Pancreas (tissue), 10 donors: ENCODE measurements at places on chromosomes 16 and 17. TPM values are rescaled to one million over a fixed set of nuclear protein-coding genes. Genes with fewer than 3 reads are reported as not detected.
A peak's percentile ranks its signal among the peaks of the same experiment; 100 is the strongest.

Gene ABCC12
- total RNA-seq = not detected

Gene CIBAR2
- total RNA-seq = not detected

Gene TBX4
- not detected for total RNA-seq

Gene NPIPA7
- total RNA-seq = 1.6 TPM

Gene BICDL2
- total RNA-seq = 48.9 TPM

DNA sequence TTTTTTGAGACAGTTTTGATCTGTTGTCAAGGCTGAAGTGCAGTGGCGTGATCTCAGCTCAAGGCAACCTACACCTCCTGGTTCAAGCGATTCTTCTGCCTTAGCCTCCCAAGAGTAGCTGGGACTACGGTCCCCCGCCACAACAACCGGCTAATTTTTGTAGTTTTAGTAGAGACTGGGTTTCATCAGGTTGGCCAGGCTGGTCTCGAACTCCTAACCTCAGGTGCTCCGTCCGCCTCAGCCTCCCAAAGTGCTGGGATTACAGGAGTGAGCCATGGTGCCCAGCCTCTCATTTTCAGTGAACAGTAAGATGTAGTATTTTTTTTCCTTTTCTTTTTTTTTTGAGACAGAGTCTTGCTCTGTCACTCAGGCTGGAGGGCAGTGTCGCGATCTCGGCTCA is 7.8 kb downstream of the SUMO2 start:
- no peak overlapping the region for H3K4me3 ChIP-seq
- no peak overlapping the region for H3K27ac ChIP-seq
- no peaks in the 10 kb centered on the region for H3K4me1 ChIP-seq
- no peak for DNase-seq

GRCh38 chr16:3592559-3592958 is 15.4 kb upstream of the NLRC3 start:
- H3K27ac ChIP-seq = no peak overlapping the region
- H3K27me3 ChIP-seq = no peaks in the 10 kb centered on the region
- H3K4me1 ChIP-seq = no peaks in the 10 kb centered on the region
- DNase-seq = no peak

GRCh38 chr17:70028978-70029767 is 45.9 kb upstream of the KCNJ16 start:
- no peaks in the 10 kb centered on the region for H3K27me3 ChIP-seq
- no peaks in the 10 kb centered on the region for H3K36me3 ChIP-seq
- DNase-seq = no peak
- no peaks in the 10 kb centered on the region for H3K4me1 ChIP-seq
- no peak overlapping the region for H3K27ac ChIP-seq
- no peak overlapping the region for H3K4me3 ChIP-seq

DNA sequence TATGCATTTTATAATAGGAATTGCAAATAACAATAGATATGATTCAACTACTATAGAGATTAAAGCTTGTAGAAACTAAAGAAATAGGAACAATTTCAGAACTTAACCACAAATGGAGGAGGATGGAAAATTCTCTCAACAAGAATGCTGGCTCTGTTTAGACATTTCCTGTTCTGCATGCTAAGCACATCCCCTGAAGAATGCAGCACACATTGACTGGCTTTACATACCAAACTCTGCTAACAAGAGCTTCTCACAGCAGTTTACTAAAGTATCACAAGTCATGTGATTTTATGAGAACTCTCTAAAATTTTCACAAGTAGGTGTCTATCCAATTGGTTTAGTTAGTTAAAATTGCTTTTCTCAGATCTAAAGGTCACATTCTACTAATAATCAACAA is 85.2 kb downstream of the SPAG9 start:
- no peak for DNase-seq
- H3K36me3 ChIP-seq = peaks cover 7% of the 10 kb centered on the region
- H3K27ac ChIP-seq = no peak overlapping the region
- peaks cover 9% of the 10 kb centered on the region for H3K4me1 ChIP-seq
- H3K27me3 ChIP-seq = no peaks in the 10 kb centered on the region

DNA sequence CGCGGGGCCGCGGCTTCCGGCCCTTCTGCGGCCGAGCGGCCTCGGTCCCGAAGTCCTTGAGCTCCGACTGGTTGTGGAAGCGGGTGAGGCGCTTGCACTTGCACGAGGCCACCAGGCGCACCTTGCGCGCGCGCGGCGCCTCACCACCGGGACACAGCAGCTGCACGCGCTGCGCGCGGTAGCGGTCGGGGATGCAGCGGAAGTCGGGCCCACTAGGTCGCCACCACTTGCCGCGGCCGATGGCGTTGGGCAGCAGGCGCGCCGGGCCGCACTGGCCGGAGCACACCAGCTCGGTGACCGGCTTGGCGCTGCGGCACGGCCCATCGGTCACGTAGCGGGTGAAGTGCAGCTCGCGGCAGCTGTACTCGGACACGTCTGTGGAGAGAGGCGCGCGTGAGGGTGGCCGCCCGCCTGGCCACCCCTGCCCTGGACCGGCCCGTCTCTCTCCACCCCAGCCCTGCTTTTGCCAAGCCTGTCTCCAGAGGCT is 3.2 kb downstream of the SOST start:
- no peak overlapping the region for H3K4me3 ChIP-seq
- no peaks in the 10 kb centered on the region for H3K27me3 ChIP-seq
- H3K36me3 ChIP-seq = no peaks in the 10 kb centered on the region

DNA sequence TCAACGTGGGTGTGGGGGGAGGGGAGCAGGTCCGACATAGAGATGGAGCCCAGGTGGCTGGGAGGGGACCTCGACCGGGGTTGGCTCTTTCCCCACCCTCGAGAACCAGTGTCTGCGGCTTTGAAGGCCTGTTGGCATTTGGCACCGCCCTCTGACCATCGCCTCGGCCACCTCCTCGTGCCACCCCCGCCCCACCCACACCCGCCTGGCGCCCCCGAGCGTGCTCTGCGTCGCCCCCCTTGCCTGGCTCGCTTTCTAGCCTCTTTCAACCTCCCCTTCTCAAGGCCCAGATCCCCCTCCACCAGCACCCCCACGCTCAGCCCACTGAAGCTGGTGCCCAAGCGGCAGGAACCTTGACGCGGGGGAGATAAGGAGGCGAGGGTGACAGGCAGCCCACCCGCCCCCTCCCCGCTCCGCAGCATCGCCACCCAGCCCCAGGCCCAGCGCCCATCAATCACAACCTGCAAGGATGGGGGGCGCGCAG is 619 bp downstream of the CACNB1 start:
- no peaks in the 10 kb centered on the region for H3K4me1 ChIP-seq
- no peaks in the 10 kb centered on the region for H3K27me3 ChIP-seq
- no peak overlapping the region for H3K27ac ChIP-seq
- H3K36me3 ChIP-seq = peaks cover 6% of the 10 kb centered on the region

DNA sequence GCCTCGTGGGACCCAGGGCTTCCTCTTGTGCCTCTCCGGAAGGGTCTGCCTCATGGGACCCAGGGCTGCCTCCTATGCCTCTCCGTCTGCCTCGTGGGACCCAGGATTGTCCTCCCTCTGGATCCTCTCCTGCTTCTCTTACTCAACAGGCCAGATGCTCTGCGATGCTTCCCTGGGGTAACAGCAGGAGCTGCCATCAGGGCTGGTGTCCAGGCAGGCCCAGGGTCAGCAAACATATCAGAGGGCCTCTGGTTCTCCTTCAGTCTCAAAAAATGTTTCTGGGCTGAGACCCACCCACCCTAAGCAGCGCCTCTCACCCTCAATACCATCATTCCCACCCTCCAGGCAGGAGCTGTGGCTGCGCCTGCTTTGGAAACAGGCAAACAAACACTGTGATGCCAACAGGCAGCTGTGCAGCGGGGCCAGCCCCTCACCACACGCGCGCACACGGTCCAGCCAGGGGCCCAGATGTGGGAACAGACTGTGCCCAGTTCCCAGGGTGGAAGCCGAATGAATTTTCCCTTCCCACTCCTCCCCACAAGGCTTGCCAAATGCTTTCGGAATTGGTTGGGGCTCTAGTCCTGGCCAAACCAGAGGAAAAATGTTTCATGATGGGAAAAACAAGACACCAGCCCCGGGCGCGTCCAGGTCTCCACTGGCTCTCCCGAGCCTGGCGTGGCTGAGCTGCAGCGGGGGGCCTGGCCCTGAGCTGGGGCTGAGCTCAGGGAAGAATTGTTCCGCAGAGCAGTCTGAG is 11.3 kb downstream of the TIMM22 start:
- peaks cover 24% of the 10 kb centered on the region for H3K4me1 ChIP-seq
- H3K27ac ChIP-seq = no peak overlapping the region
- H3K36me3 ChIP-seq = no peaks in the 10 kb centered on the region
- H3K4me3 ChIP-seq = no peak overlapping the region
- no peak for DNase-seq
- no peaks in the 10 kb centered on the region for H3K27me3 ChIP-seq

GRCh38 chr16:67926181-67926750 is 5.4 kb downstream of the CTRL start:
- H3K27me3 ChIP-seq = no peaks in the 10 kb centered on the region
- H3K27ac ChIP-seq = peak overlapping the region; percentile 81
- H3K4me3 ChIP-seq = no peak overlapping the region
- no peaks in the 10 kb centered on the region for H3K4me1 ChIP-seq

DNA sequence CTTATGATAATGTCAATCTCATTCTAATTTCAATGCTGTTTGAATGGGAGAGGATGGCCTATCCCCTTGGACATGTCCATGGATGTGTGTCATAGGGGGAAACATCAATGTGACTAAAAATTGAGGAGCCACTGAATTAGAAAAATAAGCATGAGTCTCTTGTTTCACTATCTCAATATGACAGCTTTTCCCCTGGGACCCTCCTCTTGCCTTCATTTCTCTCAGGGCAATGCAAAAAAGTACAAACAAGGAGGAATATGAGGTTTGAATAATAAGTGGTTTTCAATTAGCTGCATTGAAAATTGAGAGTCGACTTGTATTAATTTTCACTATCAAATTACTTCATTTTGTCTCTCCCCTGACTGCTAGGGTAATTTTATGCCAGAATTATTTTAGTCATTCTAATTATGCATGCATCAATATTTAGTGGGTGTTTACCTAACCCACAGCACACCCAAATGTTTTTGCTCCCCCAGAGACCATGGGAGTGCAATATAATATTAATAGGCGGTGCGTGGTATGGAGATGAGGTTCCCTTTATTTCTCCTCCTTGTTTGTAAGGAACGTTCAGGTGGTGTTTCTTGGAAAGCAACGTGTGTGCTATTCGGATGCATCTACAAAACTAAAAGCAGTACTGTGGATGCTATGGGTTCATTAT is 6.8 kb upstream of the SDR42E1 start:
- peaks cover 7% of the 10 kb centered on the region for H3K4me1 ChIP-seq
- no peak for DNase-seq
- H3K4me3 ChIP-seq = no peak overlapping the region
- no peaks in the 10 kb centered on the region for H3K27me3 ChIP-seq

- H3K27ac ChIP-seq = peak overlapping the region; percentile 89
- no peaks in the 10 kb centered on the region for H3K36me3 ChIP-seq
- H3K4me3 ChIP-seq = peak overlapping the region; percentile 87
- no peaks in the 10 kb centered on the region for H3K27me3 ChIP-seq
- peaks cover 9% of the 10 kb centered on the region for H3K4me1 ChIP-seq
These were observed 397 bp downstream of the NCOR1 start for GRCh38 chr17:16215002-16215272.

DNA sequence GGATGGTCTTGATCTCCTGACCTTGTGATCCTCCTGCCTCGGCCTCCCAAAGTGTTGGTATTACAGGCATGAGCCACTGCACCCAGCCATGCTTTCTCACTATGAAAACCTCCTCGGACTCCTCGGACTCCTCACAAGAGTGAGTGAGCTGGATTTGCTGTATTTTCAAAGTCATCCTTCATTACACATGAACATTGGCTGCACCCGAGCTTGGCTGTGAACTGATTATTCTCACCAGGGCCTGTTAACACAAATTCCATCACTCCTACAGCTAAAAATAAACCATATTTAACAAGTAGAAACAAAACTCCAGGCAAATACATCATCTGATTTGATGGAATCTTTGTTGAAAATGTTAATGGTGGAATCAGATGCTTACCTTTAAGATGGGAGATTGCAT is 50.3 kb downstream of the PITPNC1 start:
- H3K4me3 ChIP-seq = no peak overlapping the region
- H3K27ac ChIP-seq = no peak overlapping the region
- peaks cover 13% of the 10 kb centered on the region for H3K4me1 ChIP-seq

GRCh38 chr17:43578699-43579565 is 32.8 kb upstream of the ETV4 start:
- no peak for DNase-seq
- no peak overlapping the region for H3K4me3 ChIP-seq
- no peak overlapping the region for H3K27ac ChIP-seq
- H3K4me1 ChIP-seq = no peaks in the 10 kb centered on the region
- no peaks in the 10 kb centered on the region for H3K36me3 ChIP-seq

- H3K27me3 ChIP-seq = no peaks in the 10 kb centered on the region
- no peaks in the 10 kb centered on the region for H3K4me1 ChIP-seq
- DNase-seq = no peak
- no peaks in the 10 kb centered on the region for H3K36me3 ChIP-seq
- H3K27ac ChIP-seq = no peak overlapping the region
These were observed 78.1 kb upstream of the GNAO1 start for GRCh38 chr16:56113223-56113622.

DNA sequence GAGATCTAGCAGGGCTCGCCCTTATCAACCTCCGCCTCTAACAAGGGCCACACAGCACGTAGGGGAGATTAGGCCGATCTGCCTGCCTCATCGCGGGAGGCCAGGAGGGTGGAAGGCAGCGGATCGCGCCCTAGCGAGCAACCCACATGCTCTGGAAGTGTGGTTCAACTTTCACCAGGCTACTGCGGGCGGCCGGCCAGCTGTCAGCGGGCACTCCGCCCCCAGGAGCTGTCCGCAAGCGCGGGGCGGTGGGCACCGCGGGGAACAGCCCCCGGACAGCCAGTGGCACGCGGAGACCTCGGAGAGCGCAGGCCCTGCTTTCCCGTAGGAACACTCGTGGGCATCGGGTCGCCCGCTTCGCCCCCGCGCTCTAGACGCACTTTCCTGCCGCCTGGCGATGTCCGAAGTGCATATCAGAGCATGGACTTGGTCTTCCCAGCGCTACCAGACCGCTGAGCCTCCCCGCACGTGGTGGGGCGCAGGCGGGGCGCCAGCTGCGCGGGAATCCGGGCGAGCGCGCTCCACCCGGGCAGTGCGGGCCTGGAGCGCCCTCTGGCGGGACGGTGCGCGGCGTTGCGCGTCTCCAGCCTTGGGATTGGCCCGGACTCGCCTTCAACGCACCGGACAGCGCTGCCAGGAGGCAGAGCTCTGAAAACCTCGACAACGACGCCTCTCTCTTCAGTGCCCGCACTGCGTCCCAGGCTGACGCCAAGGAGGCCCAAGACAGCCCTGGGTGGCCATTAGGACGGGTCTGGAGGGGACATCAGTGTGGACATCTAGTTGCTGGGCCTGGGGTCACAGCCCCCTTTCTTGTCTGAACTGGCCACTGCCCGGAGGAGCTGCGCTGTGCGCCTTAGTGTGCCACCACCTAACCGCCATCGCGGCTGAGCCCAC is 3.6 kb upstream of the ZNHIT3 start:
- H3K27me3 ChIP-seq = no peaks in the 10 kb centered on the region
- H3K4me3 ChIP-seq = peak overlapping the region; percentile 40
- H3K4me1 ChIP-seq = peaks cover 12% of the 10 kb centered on the region
- no peaks in the 10 kb centered on the region for H3K36me3 ChIP-seq
- H3K27ac ChIP-seq = no peak overlapping the region
